ENCODE measurements at places on chromosomes 4 and X.
A peak's percentile ranks its signal among the peaks of the same experiment; 100 is the strongest.

GRCh38 chrX:123731258-123731986, 1.4 kb downstream of the THOC2 start:
- DNase-seq = no peak

GRCh38 chr4:55617587-55618197, 18.4 kb downstream of the NMU start:
- no peak for DNase-seq

DNA sequence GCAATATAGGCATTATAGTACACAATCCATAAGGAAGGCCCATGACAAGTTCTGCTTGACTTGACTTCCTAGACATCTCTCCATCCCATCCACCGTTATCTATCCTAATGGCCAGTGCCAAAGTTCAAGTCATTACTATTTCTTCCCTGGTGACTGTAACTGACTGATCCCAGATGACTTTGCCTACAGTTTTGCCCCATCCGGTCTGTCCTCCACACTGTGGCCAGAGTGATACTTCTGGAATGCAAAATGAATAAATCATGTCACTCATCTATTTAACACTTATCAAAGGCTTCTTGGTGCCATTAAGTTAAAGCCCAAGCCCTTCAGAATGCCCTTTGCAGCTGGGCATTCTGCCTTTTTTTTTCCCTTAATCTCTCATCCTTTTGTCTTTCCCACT, 130.8 kb downstream of the PPARGC1A start:
- DNase-seq = no peak

DNA sequence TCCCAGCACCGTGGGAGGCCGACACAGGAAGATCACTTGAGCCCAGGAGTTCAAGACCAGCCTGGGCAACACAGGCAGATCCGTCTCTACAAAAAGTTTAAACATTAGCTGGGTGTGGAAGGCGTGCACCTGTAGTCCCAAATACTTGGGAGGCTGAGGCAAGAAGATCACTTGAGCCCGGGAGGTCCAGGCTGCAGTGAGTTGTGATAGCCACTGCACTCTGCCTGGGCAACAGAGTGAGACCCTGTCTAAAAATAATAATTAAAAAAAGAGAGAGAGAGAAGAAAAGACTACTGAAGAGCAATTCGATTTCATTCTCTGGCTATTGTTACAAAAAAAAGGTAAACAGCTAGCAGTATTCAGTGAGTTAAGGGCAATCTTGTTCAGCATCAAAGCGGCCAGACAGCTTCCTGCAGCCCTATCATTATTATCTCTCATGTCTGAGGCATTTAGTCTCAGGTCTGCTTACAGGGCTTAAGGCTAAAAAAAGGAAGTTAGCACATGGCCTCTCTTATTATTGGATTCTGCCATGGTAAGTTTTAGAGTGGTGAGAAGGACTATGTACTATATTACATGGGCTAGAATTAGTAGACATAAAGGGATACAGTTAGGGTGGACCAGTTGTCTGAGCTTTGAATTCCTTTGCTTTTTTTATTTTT, 37.9 kb downstream of the ARHGEF6 start:
- DNase-seq = no peak

DNA sequence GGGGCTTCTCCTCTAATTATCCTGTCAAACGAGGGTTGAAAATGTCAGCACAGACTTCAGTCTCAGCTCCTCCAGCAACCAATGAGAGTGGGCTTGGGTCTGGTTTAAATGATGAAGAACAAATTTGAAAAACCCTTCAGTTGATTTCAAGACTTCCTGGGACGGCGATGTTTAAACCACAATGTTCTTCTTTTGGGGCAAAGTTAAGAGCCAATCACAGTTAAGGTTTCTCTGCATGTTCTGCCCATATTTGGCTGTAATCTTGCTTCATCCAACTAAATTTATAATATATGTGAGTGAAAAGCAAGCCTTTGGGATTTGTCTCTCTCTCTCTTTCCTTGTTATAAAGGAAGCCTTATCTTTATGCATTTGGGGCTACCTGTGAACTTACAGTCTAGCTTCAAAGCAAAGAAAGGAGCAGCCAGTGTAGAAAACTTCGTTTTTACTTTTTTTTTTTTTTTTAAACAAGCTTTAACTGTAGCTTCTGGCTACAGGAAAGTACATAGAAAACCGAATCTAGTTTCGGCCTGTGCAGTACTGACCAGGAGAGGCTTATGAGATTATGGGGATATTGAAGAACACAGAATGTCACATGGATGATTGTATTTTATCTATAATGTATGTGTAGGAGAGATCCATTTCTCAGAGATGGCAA, 46.8 kb upstream of the FAM9C start:
- DNase-seq = peak; percentile 29
